ENCODE measurements at places on chromosomes 3 and 15.

DNA sequence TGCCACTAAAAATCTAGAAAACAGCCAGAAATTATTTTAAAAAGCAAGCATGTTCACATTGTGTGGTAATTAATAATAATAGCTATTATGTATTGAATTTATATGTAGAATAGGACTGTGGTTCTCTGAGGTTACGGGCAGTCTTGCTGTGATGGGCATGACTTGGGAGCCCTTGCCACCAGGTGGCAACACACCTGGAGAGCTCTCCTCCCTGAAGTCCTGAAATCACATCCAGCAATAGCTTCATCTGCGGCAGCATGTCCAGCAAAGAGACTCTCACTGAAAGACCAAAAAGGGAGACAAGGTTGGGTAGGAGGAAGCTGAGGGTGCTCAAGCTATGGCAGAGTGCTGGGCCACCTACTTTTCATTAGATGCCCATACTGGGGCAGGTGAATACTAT lies 206.8 kb upstream of the IL12A start:
- no peak for DNase-seq

DNA sequence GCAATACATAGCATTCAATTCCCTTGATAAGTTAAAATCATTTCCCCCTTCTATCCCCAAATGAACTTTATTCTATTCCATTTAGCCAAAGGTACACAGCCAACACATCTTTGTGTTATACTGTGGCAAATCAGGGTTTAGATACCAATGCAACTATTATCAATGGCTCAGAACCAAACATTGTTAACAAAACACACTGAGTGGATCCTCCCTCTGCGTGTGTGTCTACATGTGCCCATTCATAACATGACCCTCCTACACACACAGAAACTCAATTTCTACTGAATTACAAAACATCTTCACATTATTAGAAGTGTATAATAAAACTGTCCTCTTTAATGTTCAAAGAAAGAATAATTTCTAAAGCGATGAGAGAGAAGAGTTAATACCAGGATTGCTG lies 1.3 kb downstream of the TTBK2 start:
- no peak for DNase-seq

- no peak for DNase-seq
Observed at GRCh38 chr15:27482287-27482686, 511.3 kb downstream of the GABRG3 start.

DNA sequence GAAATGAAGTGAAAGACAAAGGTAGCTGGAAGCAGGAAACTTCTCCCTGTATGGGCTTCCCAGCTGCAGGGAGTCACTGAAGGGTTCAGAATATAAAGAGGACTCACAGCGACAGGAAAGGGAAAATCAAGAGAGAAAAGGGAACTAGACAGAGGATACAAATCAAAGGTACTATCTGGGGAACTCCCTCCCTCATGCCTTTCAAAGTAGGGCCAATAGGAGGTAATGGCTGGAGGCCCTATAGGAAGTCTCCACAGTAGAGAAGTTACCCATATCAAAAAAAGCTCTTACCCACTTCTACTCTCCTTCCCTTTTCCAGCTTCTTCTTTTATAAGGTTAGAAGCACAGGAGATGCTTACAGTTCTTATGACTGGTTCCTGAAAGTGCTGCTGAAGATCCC lies 43.5 kb downstream of the FMN1 start:
- DNase-seq = peak; percentile 87

- no peak for DNase-seq
Observed at GRCh38 chr3:139357899-139358298, 14.1 kb downstream of the MRPS22 start.

- peak; percentile 5 for DNase-seq
Observed at GRCh38 chr3:6204891-6205290, 656.0 kb upstream of the GRM7 start.

DNA sequence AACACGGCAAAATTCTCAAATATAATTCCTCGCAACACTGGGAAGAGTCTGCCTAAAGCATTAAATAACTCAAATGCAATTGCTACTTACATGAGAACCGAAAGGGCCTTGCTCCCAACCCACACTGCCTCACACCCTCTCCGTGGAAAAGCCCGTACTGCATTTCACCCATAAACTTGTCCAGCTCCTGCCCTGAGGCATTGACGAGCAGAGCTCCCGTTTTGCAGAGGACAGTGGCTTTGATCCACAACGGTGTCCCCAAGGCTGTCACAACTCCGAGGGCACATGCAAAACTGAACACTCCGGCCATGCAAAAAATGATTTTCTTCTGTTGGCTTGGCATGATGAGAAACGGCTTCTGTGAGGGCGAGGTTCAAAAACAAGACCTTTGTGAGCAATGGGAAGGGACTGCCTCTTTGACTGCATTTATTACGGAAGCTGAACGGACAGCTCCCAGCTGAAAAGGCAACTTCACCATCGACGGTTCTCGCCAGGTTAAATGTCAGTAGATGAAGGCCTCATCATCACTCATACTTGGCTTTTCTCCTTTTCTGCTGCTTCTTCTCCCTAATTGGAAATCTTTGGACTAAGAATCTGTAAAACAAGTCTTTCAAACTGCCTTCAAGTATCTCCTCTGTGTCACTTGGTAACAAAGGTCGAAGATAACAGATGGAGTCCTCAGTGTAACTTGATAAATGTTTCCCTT lies at the start of gene CLRN1:
CLRN1 (minus strand) TSS at position 362 of the 706 bp plus-strand sequence; CDS start at position 343, 19 bp downstream.
- no peak for DNase-seq

- DNase-seq = no peak
Observed at GRCh38 chr3:163632722-163633121, 1445.6 kb downstream of the SI start.

- no peak for DNase-seq
Observed at GRCh38 chr3:39122813-39123212, 15.3 kb downstream of the TTC21A start.

- no peak for DNase-seq
Observed at GRCh38 chr3:100880845-100881244, 112.4 kb downstream of the ABI3BP start.

DNA sequence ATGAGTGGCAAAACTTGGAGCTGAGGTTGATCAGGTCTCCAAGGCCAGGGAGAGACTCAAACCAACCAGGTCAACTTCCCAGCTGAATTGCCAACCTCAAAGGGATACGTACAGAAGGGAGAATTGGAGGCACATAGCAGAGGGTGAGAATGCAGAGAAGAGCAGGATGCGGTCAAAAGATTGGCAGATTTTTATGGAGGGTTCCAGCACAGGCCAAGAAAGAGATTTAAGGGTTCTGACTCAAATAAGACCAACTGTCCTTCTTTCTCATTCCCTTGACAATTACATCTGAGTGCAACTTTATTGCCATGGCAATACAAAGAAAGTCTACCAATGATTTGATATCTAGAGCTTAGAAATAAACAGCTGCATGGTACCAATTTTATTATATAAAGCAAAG lies 33.2 kb downstream of the SCG5 start:
- DNase-seq = no peak

- no peak for DNase-seq
Observed at GRCh38 chr3:14550651-14551611, 10.8 kb upstream of the GRIP2 start.

DNA sequence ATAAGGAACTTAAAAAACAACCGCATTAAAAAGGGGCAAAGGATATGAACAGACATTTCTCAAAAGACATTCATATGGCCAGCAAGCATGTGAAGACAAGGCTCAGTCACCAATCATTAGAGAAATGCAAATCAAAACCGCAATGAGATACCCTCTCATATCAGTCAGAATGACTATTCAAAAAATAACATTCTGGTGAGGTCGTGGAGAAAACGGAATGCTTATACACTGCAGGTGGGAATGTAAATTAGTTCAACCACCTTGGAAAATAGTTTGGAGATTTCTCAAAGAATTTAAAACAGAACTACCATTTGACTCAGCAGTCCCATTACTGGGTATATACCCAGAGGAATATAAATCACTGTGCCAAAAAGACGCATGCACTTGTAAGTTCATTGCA lies 496.6 kb upstream of the SGO1 start:
- DNase-seq = no peak

GRCh38 chr3:123725652-123726400 lies 141.0 kb upstream of the HACD2 start:
- no peak for DNase-seq

GRCh38 chr3:193829781-193830180 lies 236.8 kb downstream of the OPA1 start:
- DNase-seq = no peak

DNA sequence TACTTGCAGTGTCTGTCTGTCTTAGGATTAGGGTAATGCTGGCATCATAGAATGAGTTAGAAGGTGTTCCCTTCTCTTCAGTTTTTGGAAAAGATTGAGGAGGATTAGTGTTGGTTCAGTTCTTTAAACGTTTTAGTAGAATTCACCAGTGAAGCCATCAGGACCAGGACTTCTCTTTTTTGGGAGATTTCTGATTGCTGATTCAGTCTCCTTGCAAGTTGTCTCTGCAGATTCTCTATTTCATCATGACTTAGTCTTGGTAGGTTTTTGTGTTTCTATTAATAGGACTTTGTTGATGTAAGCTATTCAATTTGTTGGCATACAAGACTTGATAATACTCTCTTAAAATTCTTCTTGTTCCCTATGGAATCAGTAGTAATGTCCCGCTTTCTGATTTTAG lies 48.9 kb downstream of the STT3B start:
- DNase-seq = peak; percentile 74

DNA sequence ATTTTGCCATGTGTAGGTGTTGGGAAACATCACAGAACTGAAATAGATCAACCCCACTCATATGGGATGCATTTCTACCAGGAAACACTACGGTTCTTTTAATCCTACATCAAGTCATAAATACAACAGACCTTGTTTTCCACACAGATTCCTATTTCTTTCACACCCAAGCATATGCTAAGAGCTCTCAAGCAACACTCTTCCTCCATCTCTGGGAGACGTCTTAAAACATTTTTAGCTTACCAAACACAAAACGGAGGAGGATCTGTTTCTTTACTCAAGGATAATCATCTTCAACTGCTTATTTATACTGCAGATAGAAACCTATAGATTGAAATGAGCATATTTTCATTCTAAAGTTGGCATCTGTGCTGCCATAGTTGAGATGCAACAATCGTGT lies 5.1 kb downstream of the GJD2 start:
- no peak for DNase-seq

GRCh38 chr3:191085091-191085490 lies 114.0 kb upstream of the OSTN start:
- no peak for DNase-seq

DNA sequence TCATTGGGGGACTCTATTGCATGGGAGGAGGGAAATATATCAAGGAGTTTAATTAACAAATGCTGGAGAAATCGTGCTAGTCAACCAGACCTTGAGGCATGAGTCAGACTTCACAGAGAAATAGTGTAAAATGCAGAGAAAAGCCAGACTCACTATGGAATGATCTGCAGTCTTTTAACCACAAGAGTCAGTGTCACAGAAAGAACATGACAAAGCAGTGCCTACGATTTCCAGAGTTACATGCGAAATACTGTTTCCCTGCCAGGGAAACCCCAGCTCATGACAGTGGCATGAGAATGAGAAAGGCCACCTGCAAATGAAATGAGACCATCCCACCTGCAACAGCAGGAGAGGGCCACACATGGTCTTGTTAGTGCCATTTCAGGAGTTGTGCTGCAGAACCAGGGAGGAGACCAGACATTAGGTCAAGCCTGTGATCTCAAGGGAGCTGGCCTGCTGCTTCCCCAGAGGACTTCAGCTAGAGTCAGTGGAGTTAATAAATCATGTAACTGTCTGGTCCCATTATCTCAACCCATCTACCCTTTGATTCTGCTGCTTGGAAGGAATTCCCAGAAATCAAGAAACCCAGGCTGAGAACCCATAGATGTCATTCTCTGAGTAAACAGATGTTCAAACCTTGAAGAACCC lies 79.0 kb downstream of the ERC2 start:
- DNase-seq = no peak

GRCh38 chr15:67862750-67863441 lies 23.1 kb upstream of the RNU6-1 start:
- no peak for DNase-seq

DNA sequence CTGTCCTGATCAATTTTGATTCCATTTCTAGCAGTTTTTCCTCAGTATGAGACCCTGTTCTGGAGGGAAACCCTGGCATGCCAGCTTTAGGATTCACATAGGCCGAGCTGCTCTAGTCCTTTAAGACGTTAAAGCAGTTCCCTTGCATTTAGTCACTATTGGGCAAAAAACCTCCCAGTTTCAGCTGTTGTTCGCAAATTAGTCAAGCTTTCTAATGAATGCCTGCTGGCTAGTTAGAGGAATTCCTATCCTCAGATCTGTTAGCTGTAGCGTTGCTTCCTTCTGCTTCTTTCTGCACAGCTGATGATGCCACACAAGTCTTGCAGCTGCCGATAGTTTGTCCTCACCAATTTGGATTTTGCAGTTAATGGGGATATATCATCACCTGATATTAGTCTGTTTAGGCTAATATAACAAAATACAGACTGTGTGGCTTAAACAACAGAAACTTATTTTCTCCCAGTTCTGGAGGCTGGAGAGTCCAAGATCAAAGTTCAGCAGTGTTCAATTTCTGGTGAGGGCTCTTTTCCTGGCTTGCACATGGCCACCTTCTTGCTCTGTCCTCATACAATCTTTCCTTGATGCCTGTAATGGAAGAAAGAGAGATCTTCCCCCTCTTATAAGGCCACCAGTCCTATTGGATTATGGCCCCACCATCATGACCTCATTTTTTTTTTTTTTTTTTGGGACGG lies 7.5 kb upstream of the UBL7 start:
- no peak for DNase-seq

- DNase-seq = no peak
Observed at GRCh38 chr3:140225996-140226395, 291.0 kb downstream of the CLSTN2 start.

DNA sequence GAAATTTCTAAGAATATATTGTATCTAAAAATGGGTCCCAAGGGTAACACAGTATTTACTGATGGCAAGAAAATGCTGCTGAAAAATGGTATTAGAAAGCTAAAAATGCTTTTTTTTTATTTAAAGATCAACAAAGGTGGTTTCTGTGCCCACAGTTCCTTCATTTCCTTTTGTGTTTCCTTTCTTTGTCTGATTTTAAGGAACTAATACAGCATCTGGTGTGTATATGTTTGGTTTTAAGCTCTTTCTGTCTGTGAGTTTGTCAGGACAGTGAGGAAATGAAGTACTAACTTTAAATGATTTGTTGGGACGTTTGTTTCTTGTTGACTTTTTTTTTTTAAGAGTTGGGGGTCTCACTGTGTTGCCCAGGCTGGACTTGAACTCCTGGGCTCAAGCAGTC lies 38.2 kb downstream of the RASA2 start:
- DNase-seq = no peak

Data from inflammatory macrophage treated with lipopolysaccharide for 4 hours (primary cell).